D721Med (cell line): ENCODE measurements at places on chromosomes 13 and 19.

DNA sequence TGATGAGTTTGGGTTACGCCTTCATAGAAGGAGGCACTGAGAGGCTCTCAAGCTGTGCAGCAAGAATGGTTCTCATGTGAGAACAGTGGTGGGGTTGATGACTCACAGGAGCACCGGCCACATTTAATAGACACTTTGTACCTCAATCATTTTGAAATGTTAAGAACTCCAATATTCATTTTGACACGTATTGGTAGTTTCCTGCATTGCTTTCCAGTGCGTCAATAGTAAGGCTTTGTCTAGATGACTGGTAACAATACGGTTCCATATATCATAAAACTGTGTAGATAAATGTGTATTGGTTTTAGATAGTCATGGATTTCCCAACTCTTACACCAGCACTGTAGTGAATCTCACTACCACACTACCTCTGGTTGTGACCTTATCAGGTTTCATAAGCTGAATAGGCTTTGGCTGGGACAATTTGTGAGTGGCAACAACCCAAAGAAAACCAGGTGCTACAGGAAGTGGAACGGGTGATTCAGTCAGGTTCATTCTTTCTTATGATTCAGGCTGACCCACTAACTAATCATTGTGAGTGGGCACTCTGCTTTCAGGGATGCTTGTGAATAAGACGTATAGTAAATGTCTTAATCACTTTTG is 362.6 kb downstream of the KLF5 start:
- DNase-seq: no peak

GRCh38 chr13:113411216-113412023 is 41.9 kb downstream of the ADPRHL1 start:
- DNase-seq: no peak

GRCh38 chr19:10888421-10888866 is 17.1 kb downstream of the CARM1 start:
- peak; percentile 83 for DNase-seq

DNA sequence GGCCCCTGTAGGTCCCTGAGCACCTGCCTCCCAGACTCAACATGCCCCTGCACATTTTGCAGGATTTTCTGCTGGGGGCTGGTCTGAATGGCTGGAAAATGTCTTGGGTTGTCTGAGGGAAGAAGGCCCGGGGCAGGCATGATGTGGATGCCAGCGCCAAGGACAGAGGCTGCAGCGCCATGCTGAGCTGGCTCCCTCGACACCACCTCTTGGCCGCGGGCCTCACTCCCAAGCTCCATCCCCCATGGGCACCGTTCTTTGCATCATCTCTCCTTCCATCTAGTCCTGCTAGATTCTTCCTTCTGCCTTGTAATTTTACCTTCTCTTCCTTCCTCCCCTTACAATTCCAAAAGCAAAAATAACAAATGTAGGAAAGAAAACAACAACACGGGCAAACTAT is 70.6 kb downstream of the ZIC5 start:
- DNase-seq: no peak

DNA sequence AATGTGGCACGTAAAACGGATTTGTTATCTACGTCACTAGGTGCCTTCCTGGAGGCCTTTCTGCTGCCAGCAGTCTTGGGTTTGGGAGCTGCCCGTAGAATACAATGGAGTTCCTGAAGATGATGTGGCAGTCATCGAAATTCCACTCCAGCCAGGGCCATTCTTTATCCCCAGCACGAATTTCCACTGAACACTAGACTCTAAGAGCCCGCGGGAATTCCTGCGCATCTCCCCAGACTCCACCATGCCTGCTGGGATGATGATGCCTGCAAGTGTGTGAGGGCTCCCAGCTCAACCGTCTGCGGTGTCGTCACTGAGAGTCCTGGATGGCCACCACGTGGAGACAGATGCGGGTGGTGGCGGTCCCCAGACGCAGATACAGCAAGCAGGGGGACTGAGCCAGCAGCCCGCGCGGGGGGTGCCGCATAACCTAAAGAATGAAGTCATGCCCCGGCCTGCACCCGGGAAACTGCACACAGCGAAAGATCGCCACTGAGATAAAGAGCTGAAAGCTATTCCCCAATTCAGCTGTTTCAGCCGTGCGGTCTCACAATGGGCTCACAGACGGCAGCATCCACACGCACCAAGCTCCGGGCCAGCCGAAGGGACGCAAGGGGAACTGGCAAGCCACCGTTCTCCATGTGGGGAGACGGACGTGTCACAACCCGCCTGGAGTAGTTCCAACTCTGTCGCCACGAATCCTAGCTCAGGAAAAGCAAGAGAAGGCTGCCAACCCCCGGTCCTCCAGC is 41.1 kb downstream of the COL4A1 start:
- no peak for DNase-seq

DNA sequence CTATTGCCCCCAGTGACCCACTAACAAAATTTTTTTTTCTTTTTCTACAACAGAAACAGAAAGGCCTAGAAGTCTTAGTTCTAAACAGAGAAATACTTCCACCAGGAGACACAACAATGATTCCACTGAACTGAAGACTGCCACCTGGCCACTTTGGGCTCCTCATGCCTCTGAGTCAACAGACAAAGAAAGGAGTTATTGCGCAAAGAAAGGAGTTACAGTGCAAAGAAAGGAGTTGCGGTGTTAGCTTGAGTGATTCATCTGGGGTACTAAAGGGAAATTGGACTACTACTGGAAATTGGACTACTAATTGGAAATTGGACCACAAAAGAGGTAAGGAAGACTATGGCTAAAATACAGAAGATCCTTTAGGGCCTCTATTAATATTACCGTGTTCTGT is 116.6 kb downstream of the PCDH17 start:
- no peak for DNase-seq
